ENCODE measurements at places on chromosomes 6 and 20.

GRCh38 chr20:62856931-62857619, 4.5 kb downstream of the TCFL5 start:
- DNase-seq: no peak

DNA sequence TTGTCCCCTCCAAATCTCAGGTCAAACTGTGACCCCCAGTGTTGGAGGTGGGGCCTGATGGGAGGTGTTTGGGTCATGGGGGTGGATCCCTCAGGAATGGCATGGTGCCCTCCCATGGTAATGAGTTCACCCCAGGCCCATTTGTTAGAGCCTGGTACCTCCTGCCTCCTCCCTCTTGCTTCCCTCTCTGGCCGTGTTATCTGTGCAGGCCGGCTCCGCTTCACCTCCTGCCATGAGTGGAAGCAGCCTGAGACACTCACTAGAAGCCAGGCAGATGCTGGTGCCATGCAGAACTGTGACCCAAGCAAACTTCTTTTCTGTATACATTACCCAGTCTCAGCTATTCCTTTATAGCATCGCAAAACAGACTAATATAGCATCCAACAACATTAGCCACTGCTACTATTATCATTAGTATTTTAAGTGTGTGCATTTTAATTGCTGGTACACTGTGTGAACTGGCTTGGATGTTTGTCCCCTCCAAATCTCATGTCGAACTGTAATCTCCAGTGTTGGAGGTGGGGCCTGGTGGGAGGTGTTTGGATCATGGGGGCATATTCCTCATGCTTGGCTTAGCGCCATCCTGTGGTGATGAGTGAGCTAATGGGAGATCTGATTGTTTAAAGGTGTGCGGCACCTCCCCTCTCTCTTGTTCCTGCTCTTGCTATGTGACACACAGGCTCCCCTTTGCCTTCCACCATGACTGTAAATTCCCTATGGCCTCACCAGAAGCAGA, 12.2 kb upstream of the OSER1 start:
- DNase-seq: no peak

- no peak for DNase-seq
Measured at GRCh38 chr20:52622081-52622480, 350.1 kb upstream of the TSHZ2 start.

- no peak for DNase-seq
Measured at GRCh38 chr20:22819112-22819511, 216.0 kb upstream of the SSTR4 start.

DNA sequence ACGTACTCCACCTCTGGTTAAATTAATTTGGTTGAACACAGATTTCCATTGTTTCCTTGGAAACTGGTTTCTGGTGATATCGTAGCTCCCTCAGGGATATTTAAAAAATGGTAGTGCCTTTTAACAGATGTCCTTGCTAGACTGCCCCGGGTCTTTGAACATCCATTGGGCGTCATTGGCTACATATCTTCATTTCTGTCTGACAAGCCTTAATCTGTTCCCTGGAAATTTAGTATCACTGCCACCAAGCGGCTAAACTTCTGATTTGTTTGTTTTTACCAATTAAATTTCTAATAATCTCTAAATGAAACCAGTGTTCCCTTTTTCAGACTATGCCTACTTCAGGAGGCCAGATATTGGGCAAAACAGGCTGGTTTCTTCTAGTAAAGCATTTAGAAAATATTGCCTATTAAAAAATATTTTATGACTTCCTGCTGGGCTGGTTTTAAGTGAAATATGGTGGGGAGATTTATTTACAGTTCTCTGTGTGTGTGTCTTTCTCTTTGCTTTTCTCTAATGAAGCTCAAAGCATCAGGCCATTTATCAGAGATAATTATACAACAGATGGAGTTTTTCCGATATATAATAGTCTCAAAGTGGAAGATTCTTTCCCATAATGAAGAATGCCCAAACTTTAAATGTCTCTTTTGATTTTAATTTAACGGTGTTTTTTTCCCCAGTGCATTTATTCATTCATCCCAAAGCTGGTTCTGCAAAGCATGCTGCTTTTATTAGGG, 249.5 kb downstream of the ZFAND3 start:
- no peak for DNase-seq

DNA sequence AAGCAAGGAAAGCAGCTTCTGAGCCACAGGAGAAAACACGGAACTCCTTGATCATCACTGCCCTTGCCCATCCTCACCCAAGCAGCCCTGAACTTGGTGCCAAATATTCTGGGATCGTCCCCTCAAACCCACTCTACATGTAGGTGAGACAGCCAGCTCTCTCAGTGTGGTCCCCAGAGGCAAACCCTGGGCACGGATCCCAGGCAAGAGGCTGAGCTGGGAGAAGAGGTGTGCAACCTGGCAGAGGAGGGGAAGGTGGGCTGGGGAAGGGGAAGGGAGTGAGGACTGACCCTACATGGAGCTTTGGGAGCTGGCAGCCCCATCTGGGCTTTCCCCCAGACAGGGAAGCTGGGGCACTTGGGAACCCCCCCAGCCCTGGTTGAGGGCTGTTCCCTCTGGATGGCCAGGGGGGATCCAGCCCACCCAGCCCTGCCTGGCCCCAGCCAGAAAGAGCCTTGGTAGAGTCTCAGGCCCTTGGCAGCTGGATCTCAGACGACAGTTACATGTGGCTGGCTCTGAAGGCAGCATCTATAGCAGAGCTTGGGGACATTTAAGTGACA, 186.2 kb upstream of the CST7 start:
- DNase-seq: no peak

DNA sequence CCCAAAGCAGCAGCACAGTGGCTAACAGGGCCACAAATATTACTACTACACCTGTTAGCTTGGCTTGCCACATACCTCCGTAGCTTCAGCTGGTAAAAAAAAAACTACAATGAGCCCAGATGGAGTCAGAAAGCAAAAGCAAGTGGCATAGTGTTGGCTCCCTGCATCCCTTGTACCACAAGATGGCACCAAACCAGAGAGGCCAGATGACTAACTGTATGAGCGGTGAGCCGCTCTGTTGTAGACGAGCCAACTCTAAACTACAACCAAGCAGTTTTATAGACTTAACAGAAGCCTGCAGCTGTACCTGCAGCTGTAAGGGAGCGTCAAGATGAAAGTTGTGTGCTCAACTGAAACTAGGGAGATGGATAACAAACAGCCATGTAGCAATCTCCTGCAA, 84.5 kb upstream of the MCHR2 start:
- no peak for DNase-seq

DNA sequence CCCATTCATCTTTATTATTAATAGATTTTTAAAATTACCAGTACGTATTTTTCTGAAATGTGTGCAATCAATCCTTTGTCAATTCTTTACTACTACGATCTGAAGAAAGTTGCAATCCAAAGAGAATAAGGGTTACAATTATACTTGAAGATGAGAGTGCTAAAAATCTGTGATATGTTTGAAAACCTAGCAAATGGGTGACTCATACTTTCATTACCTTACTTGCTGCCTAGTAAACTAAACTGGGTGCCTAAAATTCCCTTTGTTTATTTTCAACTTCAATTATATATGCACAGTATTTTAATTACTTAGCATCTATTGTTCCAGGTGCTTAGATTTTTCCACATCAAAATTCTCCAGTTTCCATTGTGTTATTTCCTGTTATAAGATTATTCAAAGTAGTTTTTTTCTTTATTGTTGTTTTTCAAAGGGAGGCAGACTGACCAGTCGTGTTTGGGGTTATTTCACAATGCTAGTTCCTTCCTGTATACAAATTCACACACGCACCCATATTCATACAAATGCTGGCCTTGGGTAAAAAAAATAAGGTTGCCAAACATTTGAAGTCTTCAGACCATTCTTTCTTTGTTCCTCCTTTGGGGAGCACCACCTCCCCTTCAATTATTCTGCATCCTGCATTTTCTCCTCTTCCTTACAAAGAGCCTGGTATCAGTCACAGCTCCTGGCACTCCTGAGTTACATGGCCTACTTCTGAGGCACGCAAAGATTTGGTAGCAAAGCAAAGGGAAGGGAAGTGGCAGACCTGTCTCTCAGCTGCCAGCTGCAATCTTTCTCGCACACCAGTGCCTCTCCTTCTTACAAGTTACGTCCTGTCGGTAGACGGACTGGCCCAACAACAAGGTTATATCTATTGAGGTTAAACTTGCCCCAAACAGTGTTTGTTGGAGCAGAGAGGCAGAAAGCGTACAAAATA, 16.2 kb upstream of the FAM135A start:
- DNase-seq: no peak

DNA sequence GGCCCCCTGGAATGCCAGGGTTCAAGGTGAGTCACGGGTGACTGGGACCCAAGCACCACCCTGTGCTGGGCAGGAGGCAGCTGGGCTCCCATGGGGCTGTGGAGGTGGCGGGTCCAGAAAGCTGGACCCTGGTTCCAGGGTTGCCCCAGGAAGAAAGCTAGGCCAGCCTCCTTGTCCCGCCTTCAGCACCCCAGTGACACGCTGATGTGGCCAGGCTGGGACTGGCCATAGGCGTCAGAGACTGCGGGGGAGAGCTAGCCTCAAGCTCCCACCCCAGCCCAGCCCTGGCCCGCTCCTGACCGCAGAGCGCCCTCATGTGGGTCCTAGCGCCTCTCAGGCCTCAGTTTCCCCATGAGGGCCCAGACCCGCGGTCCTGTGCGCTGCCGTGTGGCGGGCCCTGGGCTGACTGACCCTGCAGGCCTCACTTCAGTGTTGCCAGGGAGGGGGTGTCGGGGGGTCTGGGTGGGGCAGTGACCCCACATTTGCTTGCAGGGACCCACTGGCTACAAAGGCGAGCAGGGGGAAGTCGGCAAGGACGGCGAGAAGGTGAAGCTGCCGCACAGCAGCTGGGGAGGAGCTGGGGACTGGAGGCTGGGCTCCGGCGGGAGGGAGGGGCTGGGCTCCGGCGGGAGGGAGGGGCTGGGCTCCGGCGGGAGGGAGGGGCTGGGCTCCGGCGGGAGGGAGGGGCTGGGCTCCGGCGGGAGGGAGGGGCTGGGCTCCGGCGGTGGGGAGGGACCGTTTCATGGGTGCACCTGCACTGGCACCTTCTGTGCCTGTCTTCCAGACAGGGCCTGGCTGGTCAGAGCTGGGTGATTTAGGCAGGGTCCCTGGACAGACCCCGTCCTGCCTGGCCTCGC, 7.9 kb downstream of the COL9A3 start:
- peak; percentile 8 for DNase-seq

- no peak for DNase-seq
Measured at GRCh38 chr20:61251529-61252393, at the start of gene CDH4. Gene CDH4 (plus strand): TSS chr20:61252261.

- no peak for DNase-seq
Measured at GRCh38 chr6:131367206-131367873, 205.7 kb upstream of the ARG1 start.

DNA sequence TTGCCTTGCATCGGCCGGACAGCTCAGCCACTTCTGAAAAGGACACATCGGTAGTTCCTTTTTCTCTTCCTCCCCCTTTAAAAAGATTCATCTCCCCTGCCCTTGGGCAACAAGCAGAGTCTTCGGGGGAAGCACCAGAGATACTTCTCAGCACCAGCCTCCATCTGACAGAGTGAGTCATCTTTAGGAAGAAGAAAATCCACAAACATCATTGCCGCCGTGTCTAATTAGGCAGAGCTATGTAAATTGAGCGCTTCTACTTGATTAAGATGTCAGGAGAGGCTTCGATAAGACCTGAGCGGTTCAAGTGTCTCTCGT, 186.4 kb downstream of the TAF4 start:
- no peak for DNase-seq

GRCh38 chr6:3770023-3770720, 18.7 kb upstream of the PXDC1 start:
- no peak for DNase-seq

- no peak for DNase-seq
Measured at GRCh38 chr6:9484091-9484490, 930.8 kb downstream of the TFAP2A start.

GRCh38 chr6:95127261-95127660, 450.1 kb upstream of the MANEA start:
- DNase-seq: no peak

DNA sequence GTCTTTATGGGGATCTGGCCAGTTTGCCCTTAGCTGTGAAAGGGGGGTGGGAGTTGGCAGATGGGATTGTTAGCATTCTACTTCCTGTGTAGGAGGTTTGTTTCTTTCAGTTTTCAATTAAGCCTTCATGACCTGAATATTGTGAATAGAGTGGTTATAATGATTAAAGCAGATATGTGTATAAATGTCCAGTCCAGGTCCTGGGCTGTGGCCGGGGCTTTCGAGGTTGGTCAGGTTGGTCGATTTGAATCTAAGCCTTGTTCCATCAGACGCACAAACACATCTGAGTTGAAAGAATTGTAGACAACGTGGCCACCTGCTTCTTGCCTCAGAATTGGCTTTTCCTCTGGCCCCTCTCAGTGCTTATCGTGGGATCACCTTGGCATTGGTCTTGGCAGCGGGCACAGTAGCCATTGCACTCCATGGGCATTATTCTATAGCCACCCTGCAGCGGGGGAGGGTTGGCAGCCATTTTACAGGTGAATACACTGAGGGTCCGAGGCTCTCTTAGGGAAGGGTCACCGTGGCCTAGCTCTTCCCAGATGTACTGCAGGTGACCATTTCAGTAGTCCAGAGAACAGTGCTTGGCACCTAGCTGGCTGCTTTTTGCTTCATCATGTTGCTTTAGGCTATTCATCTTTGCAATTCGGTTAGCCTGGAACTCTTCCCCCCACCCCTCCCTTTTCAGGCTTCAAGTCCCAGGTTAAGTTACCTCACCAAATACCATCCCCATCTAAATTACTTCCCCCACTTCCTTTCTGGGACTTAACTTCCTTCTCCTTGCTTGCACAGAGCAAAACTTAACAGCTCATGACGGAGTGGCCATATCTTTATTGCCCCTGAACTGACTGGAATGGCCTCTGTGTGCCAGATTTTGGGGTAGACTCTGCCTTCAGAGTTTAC, 1.1 kb downstream of the RNF114 start:
- no peak for DNase-seq

GRCh38 chr6:93568169-93568568, 148.8 kb upstream of the EPHA7 start:
- no peak for DNase-seq

DNA sequence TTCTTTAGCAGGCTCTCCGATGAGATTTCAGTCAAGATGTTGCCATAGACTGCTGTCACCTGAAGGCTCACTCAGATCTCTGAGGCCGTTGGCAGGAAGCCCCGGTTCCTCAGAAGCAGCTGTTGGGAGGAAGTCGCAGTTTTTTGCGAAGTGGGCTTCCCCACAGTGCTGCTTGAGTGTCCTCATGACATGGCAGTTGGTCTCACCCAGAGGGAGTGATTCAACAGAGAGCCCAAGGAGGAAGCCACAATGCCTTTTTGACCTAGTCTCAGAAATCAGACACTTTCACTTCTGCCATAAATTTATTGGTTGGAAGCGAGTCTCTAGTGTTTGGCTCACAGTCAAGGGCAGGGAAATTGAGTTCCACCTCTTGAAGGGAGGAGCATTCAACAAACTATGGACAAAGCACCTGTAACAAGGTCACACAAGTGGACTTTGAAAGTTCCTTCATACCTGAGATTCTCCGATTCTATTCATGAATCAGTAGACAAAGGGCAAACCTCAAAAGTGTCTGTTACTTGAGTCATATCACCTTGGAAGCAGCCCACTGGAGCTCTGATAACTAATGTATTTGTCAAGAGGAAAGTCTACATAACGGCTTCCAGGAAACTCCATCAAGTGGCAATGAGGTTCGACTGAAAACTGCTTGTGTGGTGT, 208.3 kb downstream of the TASP1 start:
- DNase-seq: no peak

All from DMS153 (cell line).